Heart left ventricle (tissue), 16 donors: ENCODE measurements at places on chromosomes 3 and 15.
A peak's percentile ranks its signal among the peaks of the same experiment; 100 is the strongest.

GRCh38 chr3:149717391-149718056, 34.8 kb downstream of the COMMD2 start:
- no peaks in the 10 kb centered on the region for H3K27me3 ChIP-seq
- peaks cover 5% of the 10 kb centered on the region for H3K4me1 ChIP-seq
- peak; percentile 46 for DNase-seq
- H3K27ac ChIP-seq: no peak overlapping the region
- H3K4me3 ChIP-seq: peak overlapping the region; percentile 12
- no peaks in the 10 kb centered on the region for H3K36me3 ChIP-seq

GRCh38 chr3:175735866-175736265, 876.7 kb downstream of the NAALADL2 start:
- H3K27ac ChIP-seq: no peak overlapping the region
- no peaks in the 10 kb centered on the region for H3K4me1 ChIP-seq
- H3K4me3 ChIP-seq: no peak overlapping the region

GRCh38 chr15:64478863-64479262, 18.5 kb downstream of the ZNF609 start:
- no peak overlapping the region for H3K4me3 ChIP-seq
- no peaks in the 10 kb centered on the region for H3K36me3 ChIP-seq
- no peaks in the 10 kb centered on the region for H3K4me1 ChIP-seq
- H3K27me3 ChIP-seq: no peaks in the 10 kb centered on the region

DNA sequence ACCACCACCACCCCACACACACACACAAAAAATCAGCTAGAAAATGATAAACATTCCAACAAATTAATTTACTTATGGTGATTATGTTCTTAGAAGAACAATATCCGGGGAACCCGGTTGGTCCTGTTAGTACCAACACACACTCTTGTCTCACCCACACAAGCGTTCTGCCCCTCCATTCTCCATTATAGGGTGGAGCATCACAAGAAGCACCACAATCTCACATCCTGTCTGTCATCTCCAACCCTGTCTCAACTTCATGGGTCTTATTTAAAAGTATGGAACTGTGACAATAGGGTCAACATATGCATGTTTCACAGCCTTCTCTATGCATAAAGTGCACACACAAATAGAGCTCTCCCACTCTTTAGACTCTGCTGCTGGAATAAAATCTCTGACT, 5.6 kb downstream of the GSK3B start:
- no peaks in the 10 kb centered on the region for H3K36me3 ChIP-seq
- H3K4me3 ChIP-seq: no peak overlapping the region
- no peak for DNase-seq
- H3K27ac ChIP-seq: no peak overlapping the region

DNA sequence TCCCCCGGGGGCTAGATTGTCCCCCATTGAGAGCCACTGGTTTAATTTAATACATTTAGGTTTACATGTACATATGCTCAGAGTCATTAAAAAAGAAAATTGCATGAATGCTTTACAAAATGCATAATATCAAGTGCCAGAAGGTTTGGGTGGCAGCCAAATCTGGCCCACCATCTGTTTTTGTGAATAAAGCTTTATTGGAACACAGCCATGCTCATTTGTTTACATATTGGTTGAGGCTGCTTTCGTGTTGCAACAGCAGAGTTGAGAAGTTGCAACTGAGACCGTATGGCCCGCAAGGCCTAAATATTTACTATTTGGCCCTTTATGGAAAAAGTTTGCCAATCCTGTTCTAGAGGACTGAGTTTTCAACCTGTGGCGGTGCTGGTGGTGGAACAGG, 32.1 kb upstream of the RGMA start:
- no peak for DNase-seq
- no peaks in the 10 kb centered on the region for H3K4me1 ChIP-seq
- H3K27ac ChIP-seq: no peak overlapping the region
- no peak overlapping the region for H3K4me3 ChIP-seq

GRCh38 chr15:56890038-56890437, 28.4 kb upstream of the TCF12 start:
- H3K36me3 ChIP-seq: no peaks in the 10 kb centered on the region
- no peaks in the 10 kb centered on the region for H3K27me3 ChIP-seq
- H3K4me1 ChIP-seq: peaks cover 15% of the 10 kb centered on the region

DNA sequence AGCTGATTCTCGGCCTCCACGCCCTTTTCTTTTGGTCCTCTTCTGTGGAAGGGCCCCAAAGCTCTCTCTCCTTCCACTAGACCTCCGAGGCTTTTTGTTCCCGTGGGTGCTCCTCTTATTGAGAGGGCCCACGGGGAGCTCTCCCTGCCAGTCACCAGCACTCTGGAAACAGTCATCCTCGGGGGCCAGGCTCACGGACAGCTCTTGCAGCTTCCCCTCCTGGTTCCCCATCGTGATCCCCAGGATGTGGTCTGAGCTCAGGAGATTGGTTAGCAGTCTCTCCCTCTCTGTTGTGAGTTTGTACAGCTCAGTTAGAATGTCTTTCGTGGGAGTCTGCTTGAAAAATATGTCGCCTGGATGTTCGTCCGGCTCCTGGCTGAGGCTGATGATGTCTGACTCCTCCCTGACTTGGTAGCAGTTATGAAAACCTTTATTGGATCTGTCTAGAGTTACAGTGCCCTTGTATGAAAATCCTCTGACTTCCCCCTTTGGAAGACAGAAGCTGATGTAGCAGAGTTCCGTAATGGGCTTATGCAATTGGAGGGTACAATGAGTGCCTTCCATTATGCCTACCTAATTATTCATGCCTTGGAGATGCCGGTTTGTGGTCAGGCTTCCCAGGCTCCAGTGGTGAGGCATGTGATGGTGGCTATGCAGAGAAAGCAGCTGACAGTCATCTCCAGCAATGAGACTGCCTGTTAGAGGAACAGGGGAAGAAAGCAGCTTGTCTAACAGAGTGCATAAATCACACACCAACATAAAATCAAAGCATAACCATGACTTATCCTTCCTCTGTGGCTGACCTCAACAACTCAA, 40.0 kb downstream of the FMN1 start:
- H3K27me3 ChIP-seq: no peaks in the 10 kb centered on the region
- no peaks in the 10 kb centered on the region for H3K4me1 ChIP-seq
- H3K4me3 ChIP-seq: no peak overlapping the region
- H3K36me3 ChIP-seq: no peaks in the 10 kb centered on the region
